ENCODE measurements at places on chromosomes 2 and 18.

- DNase-seq = no peak
Measured at GRCh38 chr2:174586418-174587295, 10.9 kb downstream of the WIPF1 start.

DNA sequence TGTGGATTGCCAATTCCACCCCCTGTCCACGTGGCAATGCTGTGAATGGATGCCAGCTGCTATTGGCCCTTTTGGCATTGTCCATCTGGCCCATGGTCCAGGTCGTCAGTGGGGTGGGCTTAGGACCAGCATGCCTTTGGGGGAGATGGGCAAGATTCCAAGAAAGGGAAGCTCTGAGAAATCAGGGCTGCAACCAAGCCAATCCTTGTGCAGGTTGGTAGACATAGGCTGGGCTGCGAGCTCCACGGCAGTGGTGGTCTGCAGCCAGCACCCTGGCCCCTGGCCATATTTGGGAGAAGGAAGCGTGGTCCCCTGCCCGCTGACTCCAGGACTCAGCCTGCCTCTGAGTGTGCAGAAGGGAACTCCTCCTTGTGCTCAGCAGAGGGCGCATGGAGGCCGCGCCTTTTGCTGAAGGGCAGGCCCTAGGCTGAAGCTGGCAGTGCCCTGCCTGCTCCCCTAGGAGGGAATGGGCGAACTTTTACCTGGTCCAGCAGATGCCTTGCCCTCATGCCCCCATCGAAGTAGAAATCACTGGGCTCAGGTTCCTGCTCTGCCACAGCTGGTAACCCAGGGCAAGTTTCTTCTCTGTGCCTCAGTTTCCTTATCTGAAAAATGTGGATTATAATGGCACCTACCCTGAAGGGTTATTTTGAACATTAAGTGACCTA, 5.4 kb downstream of the SPR start:
- DNase-seq = peak; percentile 54

DNA sequence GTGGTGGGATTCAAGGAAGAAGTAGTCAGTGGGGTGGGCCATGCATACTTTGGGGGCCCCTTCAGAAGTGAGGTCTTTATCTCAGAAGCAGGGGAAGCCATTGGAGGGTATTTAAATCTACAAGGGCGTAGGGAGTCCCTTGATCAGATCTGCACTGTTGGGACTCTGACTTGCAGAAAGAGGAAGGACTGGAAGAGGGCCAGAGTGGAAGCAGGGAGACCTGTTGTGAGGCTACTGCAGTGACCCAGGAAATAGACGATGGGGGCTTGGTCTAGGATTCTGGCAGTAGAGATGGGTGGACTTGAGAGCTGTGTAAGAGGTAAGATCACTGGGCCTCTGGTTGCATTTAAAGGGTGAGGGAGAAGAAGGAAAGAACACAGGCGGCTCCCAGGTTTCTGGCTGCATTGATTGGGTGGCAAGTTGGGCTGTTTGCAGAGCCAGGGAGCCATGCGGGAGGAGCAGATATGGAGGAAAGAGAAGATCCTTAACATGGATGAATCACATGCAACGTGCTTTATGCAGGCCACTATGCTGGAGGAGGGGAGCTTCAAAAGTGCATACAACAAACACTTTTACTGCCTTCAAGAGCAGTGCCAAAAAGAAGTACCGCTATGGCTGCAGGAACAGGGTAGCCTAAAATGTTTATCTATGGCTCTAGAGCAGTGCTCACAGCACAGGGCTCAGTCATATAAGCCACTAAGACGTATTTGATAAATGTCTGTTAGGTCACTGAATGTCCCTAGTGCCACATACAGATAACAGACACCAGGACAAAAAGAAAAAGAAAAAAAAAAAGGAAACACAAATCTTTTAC, 2.3 kb downstream of the SFXN5 start:
- DNase-seq = no peak

DNA sequence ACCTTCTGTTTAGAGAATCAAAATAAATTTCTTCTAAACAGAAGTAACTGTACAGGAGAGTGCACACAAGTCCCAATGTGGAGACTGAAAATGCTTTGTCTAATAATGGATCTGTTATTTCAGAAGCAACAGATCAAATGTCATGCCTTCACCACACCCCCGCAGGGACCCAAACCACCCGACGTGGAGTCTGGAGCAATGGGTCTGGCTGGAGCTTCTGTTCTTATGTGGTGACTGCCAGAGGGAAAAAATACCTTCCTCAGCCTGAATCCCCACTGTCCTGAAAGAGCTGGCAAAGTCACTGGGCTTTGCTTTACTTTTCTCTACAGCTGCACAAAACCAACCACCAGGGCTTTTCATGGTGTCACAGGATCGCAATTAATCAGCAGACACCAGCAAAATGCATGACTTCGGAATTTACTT, 119.0 kb upstream of the ZFP36L2 start:
- DNase-seq = peak; percentile 38

GRCh38 chr2:26482211-26483026, 4.5 kb upstream of the OTOF start:
- DNase-seq = no peak

GRCh38 chr2:28463893-28464292, 32.0 kb upstream of the PLB1 start:
- DNase-seq = no peak

GRCh38 chr18:33838054-33838453, 260.0 kb downstream of the ASXL3 start:
- DNase-seq = no peak

DNA sequence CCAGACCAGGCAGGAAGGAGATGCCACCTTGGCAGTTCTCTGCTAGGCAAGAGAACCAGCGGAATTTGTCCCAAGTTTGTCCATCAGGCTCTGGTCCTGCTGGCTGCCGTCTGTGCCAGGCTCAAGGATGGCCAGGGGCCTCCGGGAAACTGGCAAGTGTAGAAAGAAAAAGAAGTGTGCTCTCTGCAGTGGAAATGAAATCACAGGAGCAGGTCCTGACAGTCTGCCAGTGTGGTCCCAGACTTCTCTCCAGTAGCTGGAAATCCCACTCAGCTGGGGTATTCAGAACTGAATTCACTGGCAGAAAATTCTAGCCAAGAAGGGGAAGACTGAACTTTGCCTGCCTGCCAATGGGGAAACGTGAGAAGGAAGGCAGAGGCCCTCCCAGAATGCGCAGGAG, 91.0 kb downstream of the STPG4 start:
- no peak for DNase-seq

DNA sequence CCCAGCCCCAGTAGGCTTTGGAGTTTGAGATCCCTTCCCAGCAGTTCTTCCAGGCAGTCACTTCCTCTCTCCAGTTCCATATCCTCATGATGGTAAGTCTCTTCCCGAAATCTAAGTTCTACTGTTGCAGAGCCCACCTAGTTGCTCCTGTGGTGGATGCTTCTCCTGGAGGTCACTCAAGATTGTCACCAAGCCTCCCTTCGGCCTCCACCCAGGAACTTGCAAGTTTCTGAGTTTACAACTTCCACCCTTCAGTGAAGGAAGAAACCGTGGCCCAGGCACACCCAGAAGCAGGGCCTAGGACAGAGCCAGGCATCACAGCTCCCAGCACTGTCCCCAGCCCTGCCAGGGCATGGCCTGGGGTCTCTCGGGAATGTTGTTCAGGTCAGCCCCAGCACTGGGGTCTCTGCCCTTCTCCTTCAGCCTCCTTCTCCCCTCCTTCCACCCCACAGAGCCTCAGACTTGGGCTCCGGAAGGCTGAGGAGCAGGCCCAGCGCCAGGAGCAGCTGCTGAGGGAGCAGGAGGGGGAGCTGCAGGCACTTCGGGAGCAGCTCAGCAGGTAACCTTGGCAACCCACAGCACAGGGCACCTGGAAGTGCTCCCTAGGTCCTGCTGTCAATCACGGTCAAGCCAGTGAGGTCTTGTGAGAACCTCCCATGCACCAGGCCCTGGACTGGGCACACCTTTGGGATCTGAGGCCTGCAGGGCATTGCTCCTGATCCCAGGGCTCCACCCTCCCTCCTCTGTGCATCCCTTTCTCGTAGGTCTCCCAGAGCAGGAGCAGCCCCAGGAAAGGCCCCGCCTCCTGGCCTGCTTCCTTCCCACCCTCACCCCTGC, 7.1 kb downstream of the RUFY4 start:
- DNase-seq = no peak

- peak; percentile 88 for DNase-seq
Measured at GRCh38 chr2:191247381-191248057, 2.3 kb downstream of the MYO1B start.

DNA sequence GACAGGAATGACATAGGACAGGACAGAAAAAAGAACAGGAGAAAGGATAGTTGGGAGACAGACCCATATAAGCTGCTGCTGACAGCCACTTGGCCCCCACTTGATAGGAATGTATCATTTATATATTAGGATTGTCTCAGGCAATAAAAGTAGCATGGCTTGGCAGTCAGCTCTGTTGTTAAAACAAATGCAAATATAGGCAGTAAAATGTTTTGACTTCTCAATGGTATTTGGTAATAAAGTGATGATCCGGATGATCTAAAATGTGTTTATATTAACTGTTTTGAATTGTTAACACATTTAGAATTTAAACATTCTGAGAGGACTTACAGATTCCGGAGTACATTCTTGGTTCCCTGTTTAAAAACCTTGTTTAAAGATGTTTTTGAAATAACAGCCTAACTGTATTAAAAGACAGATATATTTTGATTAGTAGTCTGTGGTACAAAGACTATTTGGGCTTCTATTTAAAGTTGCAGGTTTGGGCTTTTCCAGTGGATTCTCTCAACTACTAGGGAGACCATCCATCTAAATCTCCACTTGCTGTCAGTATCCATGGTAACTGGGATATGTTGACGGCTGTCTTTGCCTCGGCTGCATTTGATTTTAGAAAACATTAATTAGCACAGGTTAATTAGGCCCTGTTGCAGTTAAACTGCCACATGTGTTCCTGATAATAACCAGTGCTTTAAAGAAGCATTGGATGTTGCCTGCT, 147.6 kb downstream of the ESCO1 start:
- DNase-seq = no peak

DNA sequence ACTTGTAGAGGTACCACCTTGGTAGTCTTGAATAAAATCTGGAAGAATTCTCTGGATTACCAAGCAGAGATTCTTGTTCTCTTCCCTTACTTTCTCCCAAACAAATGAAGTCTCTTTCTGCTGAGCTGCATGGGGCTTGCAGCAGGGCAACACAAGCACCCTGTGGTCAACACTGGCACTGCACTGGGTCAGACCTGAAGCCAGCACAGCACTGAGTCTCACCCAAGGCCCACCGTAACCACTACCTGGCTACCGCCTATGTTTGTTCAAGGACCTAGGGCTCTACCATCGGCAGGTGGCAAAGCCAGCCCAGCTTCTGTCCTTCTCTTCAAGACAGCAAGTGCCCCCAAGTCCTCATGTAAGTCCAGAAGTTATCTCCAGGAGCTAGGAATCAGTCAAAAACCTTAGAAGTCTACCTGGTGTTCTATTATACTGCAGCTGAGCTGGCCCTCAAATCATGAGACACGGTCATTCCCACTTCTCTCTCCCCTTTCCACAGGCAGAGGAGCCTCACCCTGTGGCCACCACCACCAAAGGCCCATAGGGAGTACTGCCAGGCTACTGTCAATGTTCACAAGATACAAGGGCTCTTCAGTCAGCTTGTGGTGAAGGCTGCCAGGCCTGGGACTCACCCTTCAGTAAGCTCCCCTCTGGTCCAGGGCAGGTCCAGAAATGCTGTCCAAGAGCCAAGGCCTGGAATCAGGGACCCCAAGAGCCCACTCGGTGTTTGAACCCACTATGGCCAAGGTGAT, 18.4 kb downstream of the VPS54 start:
- DNase-seq = no peak

- no peak for DNase-seq
Measured at GRCh38 chr2:231663458-231664212, 44.7 kb upstream of the PTMA start.

DNA sequence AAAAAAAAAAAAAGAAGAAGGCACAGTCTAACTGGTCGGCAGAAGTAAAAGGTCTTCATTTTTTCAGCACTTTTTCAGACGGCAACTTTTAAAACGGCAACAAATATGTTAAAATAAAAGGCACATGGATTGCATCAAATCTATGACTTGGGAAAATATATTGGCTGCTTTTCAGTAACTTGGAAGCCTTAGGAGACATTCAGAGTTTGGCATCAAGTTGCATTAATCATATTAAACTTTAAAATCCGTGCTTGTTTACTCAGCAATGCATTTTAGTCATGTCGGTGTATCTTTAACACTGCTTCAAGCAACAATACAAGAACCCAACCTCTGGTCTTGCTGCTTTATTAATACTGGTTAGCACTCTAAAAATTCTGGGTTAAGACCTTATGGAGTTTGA, 111.1 kb downstream of the MEP1B start:
- peak; percentile 59 for DNase-seq

- no peak for DNase-seq
Measured at GRCh38 chr18:55559739-55560138, 28.3 kb downstream of the TCF4 start.

DNA sequence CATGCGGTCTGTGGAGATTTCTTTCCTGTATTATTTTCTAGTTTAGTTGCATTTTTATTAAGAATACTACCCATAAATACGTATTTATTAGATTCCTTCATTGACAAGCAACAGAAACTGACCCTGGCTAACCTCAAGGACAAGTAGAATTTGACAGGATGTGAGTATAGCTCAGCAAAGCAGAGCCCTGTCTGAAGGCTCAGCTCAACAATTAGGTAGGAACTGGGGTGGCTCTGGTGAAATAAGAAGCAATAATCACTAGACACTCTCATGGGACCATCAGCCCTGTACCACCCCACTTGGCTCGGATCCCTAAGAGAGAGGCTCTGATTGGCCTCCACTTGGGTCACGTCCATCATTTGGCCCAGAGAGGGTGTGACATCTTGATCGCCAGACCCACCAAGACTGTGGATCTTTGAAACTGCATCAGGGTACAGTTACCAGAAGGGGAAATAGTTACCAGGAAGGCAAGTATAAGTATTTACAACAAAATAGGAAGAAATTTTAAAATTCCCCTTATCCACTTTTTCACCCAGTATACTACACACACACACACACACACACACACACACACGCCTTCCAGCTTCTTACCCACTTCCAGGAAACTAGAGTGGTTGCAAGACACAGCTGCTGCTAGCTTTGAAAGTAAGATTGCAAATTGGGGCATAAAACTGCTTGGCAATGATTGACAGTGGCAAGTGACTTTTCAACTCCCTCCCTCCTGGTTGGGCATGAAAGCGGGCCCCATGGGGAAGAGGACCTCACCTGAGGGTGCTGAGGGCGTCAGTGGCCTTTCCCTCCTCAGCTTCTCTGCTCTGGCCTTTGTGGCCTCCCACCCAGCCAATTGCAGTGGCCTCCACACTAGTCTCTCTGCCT, 41.8 kb downstream of the KCTD18 start:
- no peak for DNase-seq

DNA sequence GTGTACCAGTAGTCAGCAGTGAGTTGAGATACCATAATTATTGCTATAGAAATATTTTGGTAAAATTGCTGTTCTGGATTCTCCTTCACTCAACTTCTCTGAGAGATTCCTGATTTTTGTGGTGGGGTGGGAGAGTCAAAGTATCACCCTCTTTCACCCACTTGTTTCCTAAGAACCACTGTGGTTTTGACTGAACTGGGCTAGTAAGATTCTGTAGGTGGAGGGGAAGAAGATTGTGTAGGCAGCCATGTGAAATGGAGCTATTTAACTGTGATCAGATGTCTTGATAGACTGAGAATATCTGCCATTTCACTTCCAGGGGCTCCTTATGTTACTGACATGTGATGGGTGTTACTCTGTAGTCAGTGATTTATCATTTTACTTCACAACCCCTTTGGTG, 45.3 kb downstream of the BIRC6 start:
- DNase-seq = no peak

- peak; percentile 30 for DNase-seq
Measured at GRCh38 chr2:73293534-73294171, at the start of gene EGR4. TSS of gene EGR4 (minus strand) at chr2:73293548. CDS start at chr2:73293317, 231 bp downstream.

All from stromal cell of bone marrow (primary cell).